NCI-H1092 treated with DMSO at 0.1 percent for 48 hours (cell line): ENCODE measurements at places on chromosomes 4 and X.

GRCh38 chr4:121148000-121148399, 16.1 kb downstream of the TNIP3 start:
- no peak for DNase-seq

DNA sequence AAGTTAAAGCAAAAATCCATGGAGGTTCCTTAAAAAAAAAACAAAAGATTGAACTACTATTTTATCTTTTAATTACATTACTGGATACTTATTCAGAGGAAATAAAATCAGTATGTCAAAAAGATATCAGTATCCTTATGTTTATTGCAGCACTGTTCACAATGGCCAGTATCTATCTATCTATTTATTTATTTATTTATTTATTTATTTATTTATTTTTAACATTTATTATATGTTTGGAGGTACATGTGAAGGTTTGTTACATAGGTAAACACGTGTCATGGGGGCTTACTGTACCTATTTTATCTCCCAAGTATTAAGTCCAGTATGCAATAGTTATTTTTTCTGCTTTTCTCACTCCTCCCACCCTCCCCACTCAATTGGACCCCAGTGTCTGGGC, 881.1 kb upstream of the POU3F4 start:
- DNase-seq: no peak

DNA sequence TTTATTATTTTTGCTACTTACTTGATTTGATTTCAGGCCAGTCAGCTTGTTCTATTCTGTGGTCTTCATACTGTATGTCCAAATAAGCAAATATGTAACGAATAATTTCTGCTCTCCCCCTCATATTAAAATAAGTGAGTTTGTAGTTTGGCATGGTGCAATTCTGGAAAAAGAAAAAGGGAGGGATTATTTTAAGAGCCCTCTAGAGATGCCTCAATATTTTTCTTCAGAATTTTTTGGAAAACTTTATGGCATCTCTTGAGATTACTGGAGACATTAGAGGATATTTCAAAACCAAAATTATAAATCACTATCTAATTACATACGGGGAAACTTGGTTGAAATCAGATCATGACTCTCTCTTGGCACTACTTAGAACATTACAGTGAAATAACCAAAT, 8.2 kb downstream of the HPGDS start:
- no peak for DNase-seq

- no peak for DNase-seq
Measured at GRCh38 chr4:7391637-7392437, 42.9 kb downstream of the PSAPL1 start.
